Activated CD4-positive, alpha-beta memory T cell treated with anti-CD3 and anti-CD28 coated beads for 36 hours (primary cell): ENCODE measurements at places on chromosomes 13 and 19. TPM values are rescaled to one million over a fixed set of nuclear protein-coding genes. Genes with fewer than 3 reads are reported as not detected.

GRCh38 chr19:13078897-13079541, 23.6 kb downstream of the LYL1 start:
- no peak for DNase-seq

DNA sequence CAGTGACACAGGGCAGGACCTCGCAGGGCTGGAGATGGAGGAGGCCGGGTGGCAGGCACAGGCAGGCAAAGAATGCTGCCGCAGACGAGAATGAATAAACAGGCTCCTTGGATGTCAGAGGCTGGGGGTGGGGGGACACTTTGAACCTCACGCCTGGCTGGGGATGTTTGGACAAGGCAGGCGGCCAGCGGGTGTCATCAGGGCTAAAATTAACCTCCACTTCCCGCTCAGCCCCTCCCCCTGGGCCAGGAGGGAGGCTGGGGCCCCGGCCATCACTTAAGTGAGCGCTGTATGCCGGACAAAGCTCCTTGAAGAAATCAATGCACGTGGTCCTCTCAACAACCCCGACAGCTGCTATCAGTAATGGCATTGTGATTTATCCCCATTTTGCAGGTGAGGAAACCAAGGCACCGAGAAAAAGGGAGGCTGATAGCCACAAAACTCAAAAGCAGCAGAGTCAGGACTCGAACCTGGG, 10.3 kb upstream of the FUT5 start:
- no peak for DNase-seq

- DNase-seq, result peak; percentile 47
Observed at GRCh38 chr19:58385891-58386575, 1.0 kb upstream of the RPS5 start.

GRCh38 chr13:113020323-113021080, 51.5 kb downstream of the MCF2L start:
- no peak for DNase-seq

DNA sequence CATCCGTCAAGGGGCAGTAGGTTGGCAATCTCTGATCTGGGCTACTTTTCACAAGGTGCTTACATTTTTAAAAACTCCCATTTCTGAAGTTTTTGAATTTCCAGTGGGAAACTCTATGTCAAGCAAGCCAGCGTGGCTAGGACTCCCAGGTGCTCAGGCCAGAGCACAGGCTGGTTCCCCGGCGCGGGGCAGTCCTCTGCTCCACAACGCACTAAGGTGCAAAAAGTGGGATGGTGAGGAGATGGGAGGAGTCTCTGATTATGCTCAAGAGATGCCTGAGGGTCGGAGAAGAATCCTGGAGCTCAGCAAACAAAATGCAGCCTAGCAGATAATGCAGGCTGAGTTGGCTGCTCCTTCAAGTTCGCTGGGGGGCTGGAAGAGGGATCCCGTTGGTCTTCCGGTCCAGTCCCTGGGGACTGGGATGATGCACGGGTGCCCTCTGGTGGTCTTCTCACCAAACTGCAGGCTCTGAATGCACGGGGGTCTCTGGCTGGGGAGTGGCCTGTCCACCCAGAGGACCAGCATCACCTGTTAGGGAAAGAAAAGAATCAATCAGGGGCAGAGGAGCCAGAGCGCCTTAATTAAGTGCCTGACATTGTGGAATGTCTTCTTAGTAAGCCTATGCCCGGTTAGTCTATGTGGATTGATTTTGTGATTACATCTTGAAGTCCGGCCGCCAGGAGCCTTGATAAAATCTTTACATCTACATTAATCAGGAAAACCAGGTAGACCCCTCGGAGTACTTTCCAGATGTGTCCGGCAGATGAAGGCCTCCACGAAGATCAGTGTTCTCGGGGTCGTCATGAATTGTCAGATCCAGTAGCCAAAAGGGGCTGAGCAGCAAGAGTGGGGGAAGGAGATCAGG, 244.4 kb upstream of the MAB21L1 start:
- peak; percentile 51 for DNase-seq

The SIGLEC5 gene
- total RNA-seq, result not detected

The APC2 gene
- 0.07 TPM for total RNA-seq
